ENCODE measurements at places on chromosomes 7 and 10.

GRCh38 chr10:10209167-10209566 is 808.5 kb upstream of the CELF2 start:
- no peak for DNase-seq

DNA sequence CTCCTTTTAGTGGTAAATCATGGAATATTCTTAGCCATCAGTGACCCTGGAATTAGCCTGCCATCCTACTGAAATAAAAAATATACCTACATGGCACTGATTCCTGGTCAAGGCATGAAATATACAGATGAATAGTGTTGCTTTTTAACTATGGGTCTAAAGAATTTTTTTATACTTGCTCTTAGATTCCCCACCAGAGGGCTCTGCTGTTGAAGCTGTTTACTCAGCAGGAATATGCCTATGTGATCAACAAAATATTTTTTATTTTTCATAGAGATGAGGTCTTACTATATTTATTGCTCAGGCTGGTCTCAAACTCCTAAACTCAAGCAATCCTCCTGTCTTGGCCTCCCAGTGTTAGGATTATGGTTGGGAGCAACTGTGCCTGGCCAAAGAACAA is 13.5 kb downstream of the ZC3HC1 start:
- DNase-seq = no peak

GRCh38 chr7:145398758-145399157 is 562.9 kb upstream of the TPK1 start:
- no peak for DNase-seq

DNA sequence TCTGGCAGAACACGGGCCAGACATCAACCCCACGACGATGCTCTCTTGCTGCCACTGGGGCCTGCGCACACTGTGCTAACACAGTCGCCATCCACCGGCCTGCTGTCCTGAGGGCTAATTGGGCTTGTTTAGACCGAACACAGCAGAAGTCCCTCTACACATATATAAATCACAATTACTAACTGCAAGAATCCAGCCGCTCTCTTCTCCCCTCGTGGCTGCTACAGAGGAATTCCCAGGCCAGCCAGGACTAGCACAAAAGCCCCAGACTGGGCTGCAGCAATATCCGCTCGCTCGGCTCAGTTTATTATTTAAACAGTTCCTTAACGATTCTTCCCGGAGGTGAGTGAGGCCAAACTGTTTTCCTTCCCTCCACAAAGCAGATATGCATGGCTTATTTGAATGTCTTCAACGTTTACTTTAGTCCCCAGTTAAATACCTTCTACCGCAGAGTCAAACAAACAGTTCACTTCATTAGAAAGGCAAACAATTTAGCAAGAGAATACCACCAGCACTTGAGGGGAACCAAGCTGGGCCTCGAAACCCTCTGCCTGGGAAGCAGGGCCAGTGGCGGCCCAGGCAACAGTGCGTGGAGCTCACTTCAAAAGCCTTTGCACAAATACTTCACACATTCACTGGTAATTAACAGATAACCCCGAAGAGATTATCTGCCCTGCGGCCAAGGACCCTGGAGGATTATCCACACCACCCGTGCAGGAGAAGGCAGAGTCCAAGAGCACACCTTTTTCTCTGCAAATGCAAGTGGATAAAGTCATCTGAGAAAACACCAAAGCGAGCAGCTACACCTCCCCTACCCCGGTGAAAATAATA is 145.3 kb downstream of the GLI3 start:
- DNase-seq = no peak

- no peak for DNase-seq
Observed at GRCh38 chr7:133036289-133036688, 45.6 kb downstream of the CHCHD3 start.

GRCh38 chr7:50718311-50718710 is 64.4 kb downstream of the GRB10 start:
- DNase-seq = no peak

- no peak for DNase-seq
Observed at GRCh38 chr7:158616050-158616449, 28.4 kb upstream of the PTPRN2 start.

DNA sequence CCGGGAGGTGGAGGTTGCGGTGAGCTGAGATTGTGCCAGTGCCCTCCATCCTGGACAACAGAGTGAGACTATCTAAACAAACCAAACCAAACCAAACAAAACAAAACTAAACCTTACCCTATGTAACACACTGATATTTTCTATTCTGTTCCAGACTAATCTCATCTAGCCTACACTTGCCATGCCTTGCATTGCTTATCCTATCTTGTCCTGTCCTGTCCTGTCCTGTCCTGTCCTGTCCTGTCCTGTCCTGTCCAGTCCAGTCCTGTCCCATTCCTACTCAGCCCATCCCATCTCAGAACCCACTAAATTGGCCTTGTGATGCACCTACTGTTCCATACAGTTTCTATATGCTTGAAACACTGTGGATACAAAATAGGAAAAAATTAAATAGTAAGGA is 64.7 kb upstream of the HDAC9 start:
- DNase-seq = no peak

DNA sequence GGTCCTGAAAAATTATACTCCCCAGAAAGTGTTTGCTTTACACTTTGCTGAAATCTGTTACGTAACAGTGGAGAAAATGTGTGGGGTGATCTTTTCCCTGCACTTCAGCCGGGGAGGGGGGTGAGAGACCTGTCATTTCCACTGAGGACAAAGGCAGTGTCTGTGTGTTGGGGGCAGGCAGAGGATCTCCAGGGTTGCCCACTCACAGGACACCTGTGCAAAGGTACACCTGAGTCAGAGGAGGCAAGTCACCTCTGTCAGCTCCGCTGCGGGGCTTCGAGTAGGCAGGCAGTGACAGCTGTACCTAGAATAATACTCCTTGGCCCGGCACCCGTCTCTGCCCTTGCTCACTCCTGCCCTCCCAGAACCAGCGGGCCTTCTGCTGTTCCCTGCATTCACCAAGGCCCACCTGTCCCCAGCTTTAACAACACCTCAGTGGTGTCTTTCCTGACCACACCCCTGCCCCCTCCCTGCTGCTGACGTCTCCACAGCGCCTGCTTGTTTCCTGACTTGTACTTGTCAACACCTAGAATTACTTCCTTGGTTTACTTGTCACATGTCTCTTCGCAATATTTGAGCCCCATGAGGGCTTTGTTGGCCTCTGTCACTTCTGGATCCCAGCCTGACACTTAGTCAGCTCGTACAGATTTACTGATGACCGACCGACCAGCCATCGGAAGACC is 159.2 kb downstream of the NEURL1 start:
- DNase-seq = no peak

GRCh38 chr7:66732439-66732838 is 8.1 kb upstream of the RABGEF1 start:
- DNase-seq = no peak

DNA sequence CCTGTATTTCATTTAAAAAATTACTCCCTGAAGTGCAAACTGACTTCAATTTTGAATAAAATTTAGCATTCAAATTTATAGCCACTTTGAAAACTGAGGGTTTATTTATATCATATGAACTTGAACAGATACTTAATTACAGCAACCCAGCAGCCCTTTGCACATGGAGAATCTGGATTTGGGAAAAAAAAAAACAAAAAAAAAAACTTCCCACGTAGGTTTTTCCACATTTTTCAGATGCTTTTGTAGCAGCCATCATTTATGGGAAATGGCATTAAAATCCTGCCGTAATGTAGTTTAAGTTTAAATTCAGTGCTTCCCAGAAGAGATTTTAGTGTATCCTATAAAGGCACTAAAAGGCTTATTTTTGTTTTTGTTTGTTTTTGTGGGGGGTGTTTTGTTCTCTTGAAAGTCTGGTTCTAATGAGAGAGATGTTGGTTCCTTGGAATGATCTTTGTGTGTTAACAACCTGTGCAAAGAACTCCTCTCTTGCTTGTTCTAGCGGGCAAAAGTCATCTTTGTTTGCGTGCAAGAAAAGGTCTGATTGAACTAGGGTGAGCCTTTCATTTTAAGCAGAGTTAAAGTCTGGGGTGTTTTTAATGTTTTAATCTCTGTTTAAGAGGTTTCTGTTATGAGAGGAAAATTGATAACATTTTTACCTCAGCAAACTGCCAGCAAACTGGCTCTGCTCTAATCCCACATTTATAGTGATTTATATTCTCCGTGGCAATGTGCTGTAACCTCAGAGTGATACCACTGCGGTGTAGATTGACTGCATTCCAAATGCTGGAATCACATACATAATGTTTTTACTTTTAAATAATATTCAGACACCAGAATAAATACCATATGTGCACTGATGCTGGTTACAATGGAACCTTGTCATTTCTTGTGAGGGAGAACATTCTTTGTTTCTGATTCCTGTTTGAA is 105.5 kb downstream of the WNT2 start:
- no peak for DNase-seq

DNA sequence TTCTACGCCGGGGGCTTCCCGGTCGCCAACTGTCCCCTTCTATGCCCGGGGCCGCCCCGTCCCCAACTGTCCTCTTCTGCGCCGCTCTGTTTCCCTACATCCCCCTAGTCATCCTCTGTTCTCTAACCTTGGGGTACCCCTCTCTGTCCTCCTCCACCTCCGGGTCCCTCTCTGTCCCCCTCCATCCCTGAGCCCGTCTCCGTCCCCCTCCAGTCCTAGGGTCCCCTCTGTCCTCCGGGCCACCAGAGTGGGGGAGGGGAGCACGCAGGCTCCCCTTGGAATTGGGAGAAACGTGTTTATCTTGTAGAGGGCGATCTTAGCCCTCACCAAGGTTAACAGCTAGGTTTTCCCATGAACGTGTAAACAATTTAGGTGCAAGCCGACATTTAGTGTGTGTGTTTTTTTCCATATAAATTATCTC is 852 bp upstream of the KLF6 start:
- DNase-seq = no peak

DNA sequence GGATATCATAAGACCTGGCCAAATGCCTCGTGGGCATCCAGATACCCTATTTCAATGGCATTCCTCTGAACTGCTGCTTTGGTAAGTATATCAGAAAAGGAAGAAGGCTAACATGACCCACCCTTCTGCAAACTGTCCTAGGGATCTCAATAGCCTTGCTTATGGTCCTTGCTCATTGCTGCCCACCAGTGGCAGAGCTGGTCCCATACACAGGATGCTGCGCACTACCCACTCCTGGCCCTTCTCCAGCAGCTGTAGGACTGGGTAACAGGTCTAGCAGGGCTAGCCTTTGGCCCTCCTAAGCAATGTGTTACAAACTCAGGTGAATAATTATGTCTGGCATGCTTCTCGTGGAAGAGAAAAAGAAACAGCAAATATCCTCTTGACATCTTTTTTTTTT is 72.5 kb downstream of the C10orf90 start:
- DNase-seq = no peak

DNA sequence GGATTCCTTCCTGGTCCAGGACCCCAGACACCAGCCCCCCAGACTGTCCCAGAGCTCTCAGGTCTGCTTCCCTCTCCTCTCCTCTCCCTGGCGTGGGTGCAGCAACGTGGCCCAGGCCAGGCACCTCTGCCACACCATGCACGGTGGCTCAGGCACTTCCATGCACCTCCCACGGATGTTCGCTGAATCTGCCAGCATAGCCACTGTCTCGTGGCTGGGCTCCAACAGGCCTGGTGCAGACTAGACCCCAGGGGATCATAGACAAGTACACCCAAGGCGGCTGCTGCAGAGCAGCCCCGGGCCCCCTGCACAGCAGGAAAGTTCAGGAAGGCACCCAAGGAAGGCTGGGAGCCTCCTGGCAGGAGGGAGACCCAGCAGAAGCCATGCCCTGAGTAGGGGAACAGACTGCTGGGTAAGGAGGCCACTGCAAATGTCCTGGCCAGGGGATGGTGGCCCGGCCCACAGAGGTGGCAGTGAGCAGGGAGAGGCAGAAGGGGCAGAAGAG is 4.4 kb downstream of the RASGEF1A start:
- no peak for DNase-seq

DNA sequence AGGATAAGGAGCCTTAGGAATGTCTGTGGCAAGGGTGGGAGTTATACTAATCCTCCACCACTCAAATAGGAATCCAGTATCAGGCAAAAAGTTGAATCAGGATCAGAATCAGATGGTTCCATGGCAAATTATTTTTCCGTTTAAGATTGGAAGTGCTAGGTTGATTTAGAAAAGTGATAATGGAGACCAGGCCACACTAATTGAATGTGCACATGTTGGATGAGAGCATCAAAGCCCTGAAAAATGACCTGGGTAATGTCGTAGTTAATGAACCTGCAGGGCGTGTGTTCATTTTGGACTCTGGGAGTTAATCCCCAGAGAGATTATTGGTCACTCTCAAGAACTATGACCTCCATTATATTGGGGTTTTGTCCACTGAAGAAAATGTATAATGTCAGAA is 53.3 kb upstream of the UBN2 start:
- DNase-seq = no peak

GRCh38 chr7:36747280-36748016 is 23.2 kb upstream of the AOAH start:
- no peak for DNase-seq

GRCh38 chr7:21304808-21305375 is 123.0 kb upstream of the SP4 start:
- no peak for DNase-seq

DNA sequence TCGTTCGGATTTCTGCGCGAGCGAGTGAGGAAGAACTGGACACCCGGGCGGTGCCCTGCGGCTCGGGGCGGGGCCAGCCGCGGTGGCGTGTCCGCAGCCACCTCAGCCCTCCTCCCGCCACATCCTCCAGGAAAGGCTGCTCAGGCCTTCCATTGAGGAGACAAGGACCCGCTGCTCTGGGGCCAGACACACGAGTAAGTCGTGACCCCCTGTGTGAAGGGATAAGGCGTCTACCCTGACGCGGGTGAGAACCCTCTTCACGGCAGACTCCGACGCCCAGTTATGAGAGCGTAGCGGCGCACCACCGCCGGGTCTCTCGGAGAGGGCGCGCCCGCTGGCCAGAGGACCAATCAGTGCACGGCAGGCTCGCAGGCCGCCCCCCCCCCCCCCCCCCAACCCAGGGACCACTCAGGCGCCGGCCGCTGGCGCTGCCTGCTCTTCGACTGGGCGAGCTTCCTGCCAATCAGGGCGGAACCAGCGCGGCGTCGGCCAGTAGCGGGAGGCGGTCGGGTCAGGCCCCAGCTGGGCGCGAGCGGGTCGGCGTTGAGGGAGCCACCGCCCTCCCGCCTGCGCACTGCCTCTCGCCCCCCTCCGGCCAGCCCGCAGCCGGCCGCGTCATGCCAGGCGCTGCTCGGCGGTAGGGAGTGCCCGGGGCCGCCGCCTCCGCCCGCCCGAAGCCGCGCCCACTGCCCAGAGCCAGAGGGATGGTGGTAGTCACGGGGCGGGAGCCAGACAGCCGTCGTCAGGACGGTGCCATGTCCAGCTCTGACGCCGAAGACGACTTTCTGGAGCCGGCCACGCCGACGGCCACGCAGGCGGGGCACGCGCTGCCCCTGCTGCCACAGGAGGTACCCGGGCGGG is at the start of gene KCTD7:
Gene KCTD7, plus strand, starts transcription at position 521 of the 861 bp plus-strand sequence. Its CDS starts 184 bp downstream, at position 705.
- peak; percentile 90 for DNase-seq

DNA sequence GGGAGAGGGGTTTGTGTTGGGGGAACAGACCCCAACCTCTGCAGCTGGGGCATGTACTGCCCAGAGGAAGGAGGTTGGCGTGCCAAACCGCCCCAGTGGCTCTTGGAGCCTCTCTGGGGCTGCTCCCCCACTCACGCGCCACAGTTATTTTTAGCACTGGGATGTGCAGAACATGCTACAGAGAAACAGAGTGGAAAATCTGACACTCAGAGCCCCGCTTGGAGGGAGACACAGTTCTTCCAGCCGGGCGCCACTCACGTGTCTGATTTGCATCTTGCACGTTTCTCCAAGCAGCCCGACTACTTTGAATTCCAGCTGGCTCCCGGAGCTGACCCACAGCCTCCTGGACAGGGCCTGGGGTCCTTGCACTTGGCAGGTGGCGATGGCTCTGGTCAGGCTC is 182.0 kb downstream of the RPS24 start:
- no peak for DNase-seq

Data from stimulated activated CD8-positive, alpha-beta memory T cell treated with anti-CD3 and anti-CD28 coated beads, Interleukin-4, amount 100 ng/mL, for 1 hour (primary cell).